Amygdala (tissue), 56 donors: ENCODE measurements at places on chromosomes 4 and X.

GRCh38 chr4:2044119-2044485 lies 15.0 kb upstream of the NAT8L start:
- DNase-seq, result no peak

GRCh38 chrX:66167431-66167830 lies 3.4 kb downstream of the HEPH start:
- DNase-seq, result no peak

DNA sequence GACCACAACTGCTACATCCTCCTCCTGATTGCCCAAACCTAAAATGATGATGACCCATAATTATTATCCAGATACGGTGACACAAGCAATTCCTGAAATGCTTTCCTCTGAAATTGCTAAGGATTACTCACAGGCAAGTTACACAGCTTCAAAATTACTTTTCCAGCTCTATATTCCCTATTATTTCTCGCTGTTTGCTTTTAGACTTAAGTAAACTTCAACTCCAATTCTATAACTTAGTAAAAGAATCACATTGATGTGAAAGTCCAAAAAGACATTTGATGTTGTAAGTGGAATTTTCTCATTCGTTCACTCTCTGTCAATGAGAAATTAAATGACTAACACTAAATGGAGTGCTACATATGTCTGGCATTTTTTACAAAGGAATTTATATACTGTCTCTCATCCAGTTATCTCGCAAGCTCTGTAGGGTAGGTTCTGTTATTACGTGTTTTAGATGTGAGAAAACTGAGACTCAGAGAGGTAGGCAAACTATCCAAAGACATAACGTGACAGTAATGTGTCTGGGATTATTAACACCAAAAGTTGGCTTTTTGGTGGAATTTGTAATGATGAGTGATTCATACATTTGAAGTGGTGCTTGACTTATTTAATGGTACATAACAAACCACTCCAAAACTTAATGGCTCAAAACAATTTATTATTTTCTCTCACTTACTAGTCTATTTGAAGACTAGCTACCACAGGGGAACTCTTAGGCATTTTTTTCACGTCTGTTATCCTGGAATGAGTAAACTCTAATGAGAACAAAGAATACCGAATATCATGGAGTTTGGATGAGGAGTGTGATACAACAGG lies 31.5 kb downstream of the PALLD start:
- DNase-seq, result no peak

- no peak for DNase-seq
These were observed 27.5 kb upstream of the IQSEC2 start for GRCh38 chrX:53308836-53309235.

- DNase-seq, result no peak
These were observed 12.4 kb upstream of the FRYL start for GRCh38 chr4:48792348-48793006.

DNA sequence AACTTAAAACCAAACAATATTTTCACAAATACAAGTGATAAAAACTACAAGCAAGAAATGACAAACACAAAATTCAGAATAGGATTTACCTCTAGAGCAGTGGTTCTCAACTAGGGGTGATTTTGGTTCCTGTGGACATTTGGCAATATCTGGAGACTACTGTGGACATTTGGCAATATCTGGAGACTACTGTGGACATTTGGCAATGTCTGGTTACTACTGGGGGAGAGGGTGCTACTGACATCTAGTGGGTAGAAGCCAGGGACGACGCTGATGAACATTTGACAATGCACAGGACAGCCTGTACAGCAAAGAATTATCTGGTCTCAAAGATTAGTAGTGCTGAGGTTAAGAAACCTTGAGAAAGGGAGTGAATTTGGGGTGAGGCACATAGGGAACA lies 169.8 kb downstream of the CLCN4 start:
- DNase-seq, result no peak

GRCh38 chrX:102723456-102723855 lies 2.9 kb downstream of the GPRASP3 start:
- no peak for DNase-seq

GRCh38 chr4:71066737-71067716 lies 73.6 kb downstream of the DCK start:
- no peak for DNase-seq

DNA sequence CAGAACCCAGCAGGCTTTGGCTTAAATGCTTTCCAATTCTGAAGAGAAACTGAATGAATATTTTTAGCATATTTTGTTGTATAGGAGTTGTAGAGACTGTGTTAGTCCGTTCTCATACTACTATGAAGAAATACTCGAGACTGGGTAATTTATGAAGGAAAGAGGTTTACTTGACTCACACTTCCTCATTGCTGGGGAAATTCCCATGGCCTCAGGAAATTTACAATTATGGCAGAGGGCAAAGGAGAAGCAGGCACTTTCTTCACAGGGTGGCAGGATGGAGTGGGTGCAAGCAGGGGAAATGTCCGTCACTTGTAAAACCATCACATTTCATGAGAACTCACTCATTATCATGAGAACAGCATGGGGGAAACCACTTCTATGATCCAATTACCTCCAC lies 291.7 kb downstream of the PACRGL start:
- DNase-seq, result no peak

DNA sequence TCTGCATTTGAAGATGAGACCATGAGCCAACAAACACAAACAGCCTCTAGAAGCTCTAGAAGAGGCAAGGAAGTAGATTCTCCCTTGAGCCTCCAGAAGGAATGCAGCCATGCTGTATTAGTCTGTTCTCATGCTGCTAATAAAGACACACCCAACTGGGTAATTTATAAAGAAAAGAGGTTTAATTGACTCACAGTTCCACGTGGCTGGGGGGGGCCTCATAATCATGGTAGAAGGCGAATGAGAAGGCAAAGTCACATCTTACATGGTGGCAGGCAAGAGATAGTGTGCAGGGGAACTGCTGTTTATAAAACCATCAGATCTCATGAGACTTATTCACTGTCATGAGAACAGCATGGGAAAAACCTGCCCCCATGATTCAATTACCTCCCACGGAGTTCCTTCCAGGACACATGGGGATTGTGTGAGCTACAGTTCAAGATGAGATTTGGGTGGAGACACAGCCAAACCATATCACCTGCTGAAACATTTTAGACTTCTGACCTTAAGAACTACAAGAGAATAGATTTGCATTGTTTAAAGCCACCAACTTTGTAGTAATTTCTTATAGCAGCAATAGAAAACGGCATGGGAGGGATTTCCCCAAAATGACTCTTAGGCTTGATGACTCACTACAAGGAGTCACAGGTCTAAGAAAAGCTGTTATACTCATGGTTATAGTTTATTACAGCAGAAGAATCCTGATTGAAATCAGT lies 284.4 kb upstream of the SFRP2 start:
- DNase-seq, result no peak

- DNase-seq, result no peak
These were observed 23.0 kb downstream of the MAP7D3 start for GRCh38 chrX:136227948-136228838.

DNA sequence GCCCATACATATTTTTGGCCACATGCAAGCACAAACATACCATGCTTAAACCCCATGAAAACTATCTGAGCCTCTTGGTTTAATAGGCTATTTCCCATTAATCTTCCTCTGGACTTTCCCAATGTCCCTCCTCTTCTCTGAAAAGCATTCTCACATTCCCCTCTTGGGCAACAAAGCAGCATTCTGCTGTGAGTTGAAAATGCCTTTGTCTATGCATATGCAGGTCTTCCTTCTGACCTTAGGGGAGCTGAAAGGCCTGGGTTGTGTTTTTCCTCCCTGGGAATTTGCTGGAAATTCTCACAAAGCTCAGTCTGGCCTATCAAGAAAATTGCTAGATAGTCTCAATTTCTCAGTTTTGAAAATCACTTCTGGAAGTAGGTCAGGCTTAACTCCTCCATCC lies 4.2 kb downstream of the VSIG4 start:
- no peak for DNase-seq

- DNase-seq, result no peak
These were observed 160.2 kb upstream of the CPEB2 start for GRCh38 chr4:14841801-14842768.

DNA sequence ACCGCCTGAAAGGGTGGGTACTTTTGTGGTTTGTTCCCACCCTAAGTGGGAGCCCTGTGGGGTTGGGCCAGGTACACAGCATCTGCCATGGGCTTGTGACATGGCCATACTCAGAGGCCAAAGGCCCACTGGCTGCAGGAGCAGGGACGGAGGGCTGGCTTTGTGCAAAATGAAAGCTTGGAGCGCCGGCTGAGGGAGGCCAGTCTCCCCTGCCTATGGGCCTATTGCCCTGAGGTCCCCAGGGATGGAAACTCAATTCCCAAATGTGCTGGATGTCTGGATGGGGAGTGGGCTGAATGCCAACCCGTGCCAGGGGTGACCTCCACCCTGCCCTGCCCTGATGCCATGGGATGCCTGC lies 10.8 kb downstream of the ADRA2C start:
- DNase-seq, result no peak

DNA sequence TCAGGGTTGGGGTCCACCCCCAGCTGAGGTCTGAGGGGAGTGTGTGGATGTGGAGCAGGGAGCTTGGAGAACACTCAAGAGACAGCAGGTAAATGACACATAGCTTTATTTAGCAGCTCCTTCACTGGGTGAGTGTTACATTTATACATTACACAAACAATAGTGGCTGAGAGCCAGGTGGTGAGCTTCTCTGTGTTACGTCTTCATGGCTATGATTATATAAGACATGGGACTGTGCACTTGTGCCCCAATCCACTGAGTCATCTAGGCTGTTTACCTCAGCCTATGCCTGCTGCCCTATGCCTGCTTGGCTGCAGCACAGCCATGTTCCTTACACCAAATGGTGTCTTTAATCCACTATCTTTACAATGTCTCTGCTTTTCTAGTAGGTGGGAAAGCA lies 459.6 kb downstream of the AFF2 start:
- no peak for DNase-seq

DNA sequence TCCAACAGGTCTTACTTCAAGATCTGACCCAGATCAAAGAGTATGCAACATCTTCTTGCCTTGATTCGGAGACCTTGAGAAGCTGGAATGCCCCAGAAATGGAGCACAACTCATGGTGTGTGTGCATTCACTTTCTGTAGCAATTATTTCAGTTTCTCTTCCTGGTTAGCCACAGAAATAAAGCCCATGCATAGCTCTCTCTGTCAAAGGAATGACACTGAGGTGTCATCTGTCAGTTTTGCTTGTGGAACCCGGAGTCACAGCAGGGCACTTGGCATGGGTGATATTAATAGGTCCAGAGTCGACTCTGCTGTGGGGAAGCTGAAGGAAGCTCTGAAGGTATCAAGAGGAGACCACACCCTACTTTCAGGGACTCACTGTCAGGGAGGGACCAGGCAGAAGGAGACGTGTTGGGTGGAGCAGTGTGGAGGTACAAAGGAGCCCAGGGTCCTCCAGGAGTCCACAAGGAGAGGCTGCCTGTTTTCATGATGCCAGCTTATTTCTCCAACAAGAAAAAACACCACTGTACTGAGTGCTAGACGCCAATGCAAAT lies 10.7 kb downstream of the CLNK start:
- no peak for DNase-seq

DNA sequence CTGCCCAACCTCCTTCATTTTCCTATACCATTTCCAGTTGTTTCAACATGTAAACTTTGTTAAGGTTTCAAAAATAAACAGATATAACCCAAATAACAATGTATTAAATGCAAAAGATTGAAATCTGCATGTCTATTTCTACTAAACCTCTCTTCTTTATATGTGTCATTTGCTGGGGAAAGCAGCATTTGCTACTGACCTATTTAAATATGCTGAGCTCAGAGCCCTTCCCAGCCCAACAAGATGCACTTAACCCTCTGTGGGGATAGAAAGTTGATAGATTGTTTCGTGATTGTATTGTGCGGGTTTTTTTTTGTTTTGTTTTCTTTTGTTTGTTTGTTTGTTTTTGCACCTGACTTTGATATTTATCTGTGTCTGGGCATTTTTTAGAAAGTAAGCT lies 139.5 kb downstream of the UCHL1 start:
- no peak for DNase-seq

DNA sequence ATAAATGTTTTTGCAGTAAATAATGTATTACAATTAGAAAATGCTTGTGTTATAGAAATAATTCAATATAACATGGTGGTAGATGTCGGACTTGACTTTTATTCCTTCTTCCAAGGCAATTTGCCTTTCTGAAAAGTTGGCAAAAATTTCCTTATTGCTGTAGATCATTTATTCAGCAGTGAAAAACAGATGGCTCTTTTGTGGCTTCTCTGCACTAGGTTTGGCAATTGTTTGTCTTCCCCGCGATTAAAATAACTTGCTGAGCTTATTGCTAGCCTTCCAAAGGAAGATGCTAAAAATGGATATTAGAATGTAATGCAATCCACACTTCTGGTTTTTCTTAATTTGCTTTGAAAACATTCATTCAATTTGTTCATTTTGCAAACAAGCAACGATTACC lies 1977.9 kb upstream of the ADGRL3 start:
- no peak for DNase-seq

DNA sequence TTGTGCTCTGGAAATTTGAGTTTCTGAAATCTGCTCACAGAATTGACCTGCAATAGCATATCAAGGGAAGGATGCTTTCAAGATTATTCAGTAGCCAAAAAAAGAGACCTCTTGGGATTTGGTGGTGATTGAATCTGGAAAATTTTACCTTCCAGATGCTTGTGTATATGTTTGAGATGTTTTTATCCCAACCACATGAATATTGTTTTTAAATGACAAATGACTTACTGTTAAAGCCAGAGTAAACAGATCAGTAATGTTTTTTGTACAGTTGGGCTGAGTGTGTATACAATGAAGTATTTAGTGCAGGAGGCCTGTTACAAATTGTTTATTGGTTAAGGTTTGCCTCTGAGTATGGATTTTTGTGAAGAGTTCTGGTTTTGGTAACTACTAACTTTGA lies 126.5 kb downstream of the CBR4 start:
- DNase-seq, result no peak

DNA sequence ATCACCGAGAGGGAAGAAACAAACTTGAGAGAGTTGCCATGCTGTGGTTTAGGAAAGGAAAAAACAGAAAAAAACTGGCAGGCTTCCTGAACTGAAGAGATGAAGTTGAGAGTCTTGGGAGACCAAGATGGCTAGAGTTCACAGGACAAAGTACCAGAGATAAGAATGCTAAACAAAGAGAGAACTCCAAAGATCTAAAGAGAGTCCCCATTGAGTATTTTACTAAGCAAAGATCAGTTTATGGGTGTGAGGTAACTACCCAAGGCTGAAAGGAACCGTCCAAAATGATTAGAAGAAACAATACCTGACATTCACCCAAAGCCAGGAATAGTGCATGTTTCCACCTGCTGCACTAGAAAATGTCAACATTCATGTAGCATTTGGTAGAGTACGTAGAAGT lies 21.8 kb upstream of the COX7B2 start:
- no peak for DNase-seq
